NCI-H1417 treated with DMSO at 0.1 percent for 48 hours (cell line): ENCODE measurements at places on chromosomes 12 and 14.

DNA sequence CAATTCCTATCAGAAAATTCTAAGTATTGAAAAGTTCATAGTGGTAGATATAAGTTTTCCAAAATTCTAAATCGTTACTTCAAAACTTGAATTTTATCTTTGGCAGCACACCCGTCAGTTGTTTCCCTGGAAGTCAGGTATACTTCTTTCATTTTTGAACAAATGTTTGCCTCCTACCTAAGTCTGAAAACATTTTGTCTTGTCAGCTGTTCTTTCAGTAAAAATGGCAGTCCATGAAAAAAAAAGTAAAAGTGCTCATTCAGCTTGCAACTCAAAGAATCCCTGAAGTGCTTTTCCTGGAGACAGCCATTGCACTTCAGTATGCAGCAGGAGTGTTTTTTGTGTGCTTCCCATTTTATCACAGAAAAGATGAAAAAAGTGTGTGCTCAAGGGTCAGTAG lies 130.1 kb upstream of the NEDD1 start:
- DNase-seq = no peak

DNA sequence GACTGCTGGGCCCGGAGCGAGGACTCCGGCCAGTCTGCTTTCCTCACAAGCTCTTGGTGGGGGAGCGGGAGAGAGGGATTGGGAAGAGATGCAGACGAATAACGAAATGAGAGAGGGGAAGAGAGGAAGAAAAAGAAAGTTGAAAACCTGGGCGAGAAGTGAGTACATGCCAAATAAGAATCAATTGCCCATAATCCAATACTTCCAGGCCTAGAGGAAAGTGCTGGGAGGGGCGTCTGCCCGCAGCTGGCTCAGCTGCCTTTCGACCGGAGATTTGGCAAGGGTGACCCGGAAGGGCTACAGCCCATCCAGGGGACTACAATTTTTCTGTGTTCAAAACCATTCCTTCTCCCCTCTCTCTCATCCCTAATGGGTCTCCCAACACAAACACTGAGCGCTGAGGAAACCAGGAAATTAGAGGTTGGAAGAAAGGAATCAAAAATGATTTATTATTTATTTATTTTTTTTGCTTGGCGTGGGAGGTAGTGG lies 4.9 kb downstream of the NKX2-1 start:
- DNase-seq = peak; percentile 47

GRCh38 chr12:104281636-104282035 lies 21.9 kb upstream of the EID3 start:
- DNase-seq = no peak

DNA sequence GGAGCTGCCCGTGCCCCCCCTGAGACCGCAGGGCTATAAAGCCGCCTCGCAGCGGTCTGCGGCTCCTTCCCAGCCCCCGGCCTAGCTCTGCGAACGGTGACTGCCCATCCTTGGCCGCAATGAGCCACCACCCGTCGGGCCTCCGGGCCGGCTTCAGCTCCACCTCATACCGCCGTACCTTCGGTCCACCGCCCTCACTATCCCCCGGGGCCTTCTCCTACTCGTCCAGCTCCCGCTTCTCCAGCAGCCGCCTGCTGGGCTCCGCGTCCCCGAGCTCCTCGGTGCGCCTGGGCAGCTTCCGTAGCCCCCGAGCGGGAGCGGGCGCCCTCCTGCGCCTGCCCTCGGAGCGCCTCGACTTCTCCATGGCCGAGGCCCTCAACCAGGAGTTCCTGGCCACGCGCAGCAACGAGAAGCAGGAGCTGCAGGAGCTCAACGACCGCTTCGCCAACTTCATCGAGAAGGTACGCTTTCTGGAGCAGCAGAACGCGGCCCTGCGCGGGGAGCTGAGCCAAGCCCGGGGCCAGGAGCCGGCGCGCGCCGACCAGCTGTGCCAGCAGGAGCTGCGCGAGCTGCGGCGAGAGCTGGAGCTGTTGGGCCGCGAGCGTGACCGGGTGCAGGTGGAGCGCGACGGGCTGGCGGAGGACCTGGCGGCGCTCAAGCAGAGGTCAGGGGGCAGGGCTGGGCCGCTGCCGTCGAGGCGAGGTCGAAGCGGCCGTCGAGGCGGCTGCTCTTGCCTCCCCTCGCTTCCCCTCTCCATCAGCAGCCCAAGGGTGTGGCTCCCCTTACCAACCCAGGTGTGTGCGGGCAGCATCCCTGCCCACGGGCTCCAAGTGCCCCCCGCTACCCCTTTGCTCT lies at the start of gene PRPH:
Gene PRPH, plus strand, starts transcription at position 66 of the 855 bp plus-strand sequence. Its CDS starts 54 bp downstream, at position 120.
- no peak for DNase-seq

- no peak for DNase-seq
Measured at GRCh38 chr12:131444220-131445164, 266.4 kb upstream of the SFSWAP start.

DNA sequence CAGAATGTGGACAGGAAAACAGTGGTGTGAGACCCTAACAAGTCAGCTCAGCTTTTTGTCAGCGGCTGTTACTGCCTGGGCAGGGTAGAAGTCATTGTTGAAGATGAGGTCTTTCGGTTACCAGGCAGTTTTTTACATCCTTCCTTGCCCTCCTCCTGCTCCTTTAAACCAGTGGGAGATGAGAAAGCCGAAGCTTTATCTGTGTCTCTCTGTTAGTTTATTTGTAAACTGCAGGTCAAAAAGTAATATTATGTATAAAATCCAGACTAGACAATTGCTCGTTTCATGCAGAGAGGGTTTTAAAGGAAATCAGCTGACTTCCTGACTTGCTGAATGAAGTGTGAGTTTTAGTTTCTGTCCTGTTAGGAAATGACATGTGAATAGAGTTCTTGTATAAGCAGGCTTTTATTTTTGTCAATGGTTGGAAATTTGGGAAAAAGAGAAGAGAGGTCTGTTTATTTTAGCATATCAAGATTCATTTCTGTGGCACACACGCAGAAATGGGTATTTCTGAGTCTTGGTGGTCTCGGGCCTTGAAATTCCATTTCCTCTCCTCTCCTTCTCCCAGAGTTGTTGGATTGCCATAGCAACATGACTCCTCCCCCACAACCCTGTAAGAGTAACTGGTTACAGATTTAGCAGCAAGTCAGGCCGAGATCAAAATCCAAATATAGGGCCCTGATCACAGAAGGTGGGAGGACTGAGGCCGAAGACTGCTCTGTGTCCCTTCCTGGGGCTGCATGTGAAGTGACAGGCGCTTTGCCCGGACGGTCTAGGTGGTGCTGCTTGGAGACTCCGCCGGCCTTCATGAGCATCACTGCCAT lies 60.8 kb downstream of the SAMD4A start:
- DNase-seq = no peak

DNA sequence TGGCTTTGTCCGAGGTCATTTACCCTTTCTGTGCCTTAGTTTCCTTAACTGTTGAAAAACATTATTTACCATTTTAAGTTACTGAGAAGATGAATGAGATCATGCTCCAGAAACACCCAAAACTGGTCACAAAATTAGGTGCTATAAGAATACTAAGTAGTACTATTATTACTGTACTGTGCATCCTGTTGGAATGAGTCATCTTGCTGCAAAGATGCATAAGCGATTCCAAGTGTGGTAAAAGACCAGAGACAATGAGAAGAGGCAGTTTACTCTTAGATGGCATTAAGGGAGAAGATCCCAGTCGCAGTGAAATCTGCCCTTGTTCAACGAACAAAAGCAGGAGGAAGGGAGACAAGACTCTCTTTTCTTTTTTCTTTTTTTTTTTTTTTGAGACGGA lies 4.2 kb upstream of the PLEKHA5 start:
- no peak for DNase-seq

DNA sequence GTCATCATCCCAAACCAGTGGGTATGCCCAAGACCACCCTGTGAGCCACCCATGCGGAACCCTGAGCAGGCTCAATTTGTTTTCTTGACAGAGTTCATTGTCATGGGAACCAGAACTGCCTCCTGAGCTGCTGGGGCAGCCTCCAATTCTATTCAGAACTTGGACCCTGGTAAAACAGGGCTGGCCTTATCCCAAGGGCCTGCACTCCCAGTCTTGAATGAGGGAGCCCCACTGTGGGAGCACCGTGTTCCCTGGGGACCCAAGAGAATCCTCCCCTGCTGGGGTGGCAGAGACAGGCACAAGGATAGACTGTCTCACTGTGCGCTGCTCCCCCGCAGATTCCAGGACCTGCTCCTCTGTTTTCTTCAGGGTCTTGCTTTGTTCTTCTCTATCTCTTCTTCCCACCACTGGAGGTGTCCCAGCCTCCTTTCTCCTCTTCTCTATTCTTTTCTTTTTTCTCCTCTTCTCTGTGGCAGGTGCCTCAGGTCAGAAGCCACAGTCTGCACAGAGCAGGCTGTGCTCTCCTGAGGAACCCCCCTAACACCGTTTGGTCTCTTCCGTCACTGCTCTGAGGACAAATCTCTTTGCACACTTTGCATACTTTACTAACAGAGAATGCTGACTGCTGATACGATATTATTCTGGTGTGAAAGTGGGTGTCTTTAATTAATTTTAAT lies 31.2 kb upstream of the CHPT1 start:
- DNase-seq = no peak

DNA sequence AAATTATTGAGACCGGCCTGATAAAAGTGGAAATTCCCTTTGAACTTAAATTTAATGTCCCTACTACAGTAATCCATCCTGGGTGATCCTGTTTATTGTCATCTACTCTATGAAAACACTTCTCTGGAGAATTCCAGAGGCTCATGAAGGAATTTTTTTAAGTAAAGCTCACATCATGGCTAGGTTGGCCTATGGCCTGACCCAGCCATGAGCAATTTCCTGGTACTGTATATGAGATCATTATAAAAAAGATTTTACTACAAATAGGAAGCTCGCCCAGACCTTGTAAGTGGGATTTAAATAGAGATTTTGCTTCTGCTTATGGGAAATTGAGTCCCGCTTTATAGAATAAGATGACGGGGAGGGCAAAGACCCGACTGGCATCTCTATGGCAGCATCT lies 215.5 kb downstream of the DPF3 start:
- DNase-seq = no peak

DNA sequence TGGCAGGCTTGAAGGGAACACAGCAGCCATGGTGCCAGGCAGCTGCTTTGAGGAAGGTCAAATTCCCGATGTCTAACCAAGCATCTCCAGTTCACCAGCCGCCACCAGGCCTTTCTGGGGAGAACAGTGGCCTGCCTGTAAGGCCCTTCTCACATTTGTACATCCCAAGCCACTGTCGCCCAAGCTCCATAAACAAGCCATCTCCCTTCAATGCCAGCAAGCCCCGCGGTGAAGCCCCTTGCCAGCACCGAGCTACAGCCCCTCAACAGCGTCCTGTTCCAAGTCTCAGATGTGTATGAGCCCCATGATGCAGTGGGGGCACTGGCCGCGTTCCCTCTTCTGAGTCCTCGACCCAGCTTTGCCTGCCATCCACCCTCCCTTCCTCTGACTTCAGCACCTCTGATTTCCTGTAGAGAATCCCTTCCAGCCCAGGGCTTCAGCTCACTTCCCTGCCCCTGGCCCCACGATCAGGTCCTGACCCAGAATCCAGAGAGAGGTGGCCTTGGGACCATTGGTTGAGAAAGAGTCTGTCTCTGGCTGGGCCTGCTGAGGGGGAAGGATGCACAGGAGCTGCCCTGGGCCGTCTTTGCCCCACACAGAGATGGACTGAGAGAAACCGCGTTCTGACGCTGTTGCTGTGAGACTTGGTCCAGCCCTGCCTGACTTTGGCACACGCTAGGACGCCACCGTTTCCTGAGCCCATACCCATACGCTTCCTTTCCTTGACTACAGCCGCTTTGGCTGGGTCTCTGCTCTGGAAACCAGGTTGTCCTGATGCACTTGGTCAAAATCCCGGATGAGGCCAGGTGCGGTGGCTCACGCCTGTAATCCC lies 1.9 kb upstream of the MMP17 start:
- DNase-seq = no peak

DNA sequence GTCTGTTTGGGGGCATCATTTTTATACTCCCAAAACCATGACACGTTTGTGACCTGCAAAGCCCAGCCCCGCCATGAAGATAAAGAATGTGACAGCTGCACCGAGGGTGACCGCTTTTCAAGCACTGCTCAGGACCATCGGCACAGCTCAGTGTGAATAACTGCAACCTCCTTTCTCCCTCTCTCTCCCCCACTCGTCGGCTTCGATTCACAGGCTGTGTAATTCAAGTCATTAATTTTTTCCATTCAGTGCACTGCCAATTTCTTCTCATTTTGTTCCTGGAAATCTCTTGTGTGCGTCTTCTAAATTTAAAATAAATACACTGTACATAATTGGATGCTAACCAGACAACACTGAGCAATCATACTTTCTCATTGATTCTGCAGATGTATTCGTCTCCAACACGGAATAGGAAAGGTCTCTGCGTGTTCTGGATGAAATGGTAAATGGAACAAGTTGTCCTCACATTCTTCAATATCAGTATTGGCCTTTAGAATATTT lies 260.8 kb downstream of the TTC8 start:
- no peak for DNase-seq

GRCh38 chr14:68238976-68239375 lies 419.4 kb downstream of the RAD51B start:
- DNase-seq = no peak

DNA sequence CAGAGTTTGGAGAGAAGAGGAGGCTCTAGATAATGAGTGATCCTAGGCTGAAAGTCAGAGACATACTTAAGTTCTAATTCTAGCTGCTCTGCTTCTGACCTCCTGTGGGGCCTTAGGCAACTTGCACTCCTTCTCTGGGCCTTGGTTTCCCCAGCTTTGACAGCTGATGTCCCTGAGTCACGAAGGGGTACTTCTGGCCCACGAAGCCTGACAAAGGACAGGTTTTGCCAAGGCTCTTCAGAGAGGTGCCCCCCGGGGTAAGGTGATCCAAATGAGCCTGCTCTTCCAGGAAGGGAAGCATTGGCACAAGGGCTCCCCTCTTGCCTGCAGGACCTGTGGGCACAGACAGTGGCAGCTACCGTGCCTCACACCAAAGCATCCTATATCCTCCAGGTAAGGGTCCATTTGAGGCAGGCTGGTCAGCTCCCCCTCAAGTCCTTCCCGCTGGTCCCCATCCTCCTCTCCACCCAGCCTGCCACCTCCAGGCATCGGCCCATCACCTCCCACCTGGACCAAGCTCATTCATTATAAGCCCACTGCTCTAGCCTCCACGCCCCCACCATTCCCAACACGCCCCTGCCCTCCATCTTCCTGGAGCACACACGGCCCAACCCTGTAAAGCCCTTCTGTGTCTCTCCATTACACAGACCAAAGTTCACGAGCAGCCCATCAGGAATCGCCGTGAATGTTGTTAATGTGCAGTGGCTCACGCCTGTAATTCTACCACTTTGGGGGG lies 1.9 kb upstream of the PPP1R13B start:
- no peak for DNase-seq

DNA sequence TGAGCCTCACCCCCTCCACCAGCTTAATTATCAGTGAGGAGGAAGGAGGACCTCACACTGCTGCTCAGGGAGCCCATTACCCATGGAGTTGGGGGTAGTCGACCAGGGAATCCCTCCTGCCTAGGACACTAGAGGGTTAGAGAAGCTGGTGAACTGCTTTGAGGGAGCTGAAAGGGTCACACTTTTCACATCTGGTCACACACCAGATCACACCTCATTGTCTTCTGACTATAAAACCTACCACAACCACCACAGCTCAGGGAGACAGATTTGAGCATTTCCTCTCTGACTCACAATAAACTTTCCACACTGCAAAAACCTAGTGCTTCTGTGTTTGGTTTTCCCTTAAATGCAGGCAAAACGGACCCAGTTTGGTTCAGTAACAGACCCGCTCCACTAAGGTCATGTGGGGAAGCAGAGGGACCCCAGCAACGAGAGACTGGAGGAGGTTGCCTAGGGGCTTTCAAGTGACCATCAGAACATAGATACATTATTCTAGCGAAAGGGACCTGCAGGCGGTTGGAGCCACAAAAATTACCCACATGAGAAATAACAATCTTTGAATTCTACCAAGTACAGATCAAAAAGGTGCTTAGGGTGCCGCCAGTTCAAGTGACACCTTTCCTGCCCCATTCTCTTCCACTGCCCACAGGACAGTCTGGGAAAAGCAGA lies 151.4 kb upstream of the AVPR1A start:
- DNase-seq = no peak
